ENCODE measurements at places on chromosomes 4 and X.

GRCh38 chrX:21479695-21480270 is 105.6 kb downstream of the CNKSR2 start:
- no peak for DNase-seq

GRCh38 chr4:176340871-176341685 is 21.3 kb downstream of the SPCS3 start:
- no peak for DNase-seq

- no peak for DNase-seq
Observed at GRCh38 chrX:68299898-68300297, 133.4 kb downstream of the OPHN1 start.

DNA sequence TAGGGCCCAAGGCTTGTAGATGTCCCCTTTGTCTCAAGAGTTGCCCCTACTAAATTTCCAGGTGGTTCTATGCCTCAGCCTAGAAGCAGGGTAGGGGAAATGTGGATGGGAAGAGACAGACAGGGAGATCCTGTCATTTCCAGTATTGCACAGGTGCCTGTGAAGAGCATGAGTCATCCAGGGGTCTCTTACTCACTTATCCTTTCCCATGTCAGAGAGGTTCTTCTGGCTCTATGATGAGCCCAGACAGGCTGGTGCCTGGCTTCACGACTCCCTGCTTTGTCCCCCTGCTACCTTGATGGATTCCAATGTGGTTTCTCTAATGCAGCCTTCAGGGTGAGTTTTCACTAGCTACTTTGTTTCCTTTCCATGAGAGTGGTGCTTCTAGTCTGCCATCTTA is 35.2 kb upstream of the DDX60 start:
- no peak for DNase-seq

- no peak for DNase-seq
Observed at GRCh38 chrX:12240491-12240890, 102.2 kb downstream of the FRMPD4 start.

- no peak for DNase-seq
Observed at GRCh38 chr4:164012396-164013027, 518.0 kb downstream of the TMA16 start.

DNA sequence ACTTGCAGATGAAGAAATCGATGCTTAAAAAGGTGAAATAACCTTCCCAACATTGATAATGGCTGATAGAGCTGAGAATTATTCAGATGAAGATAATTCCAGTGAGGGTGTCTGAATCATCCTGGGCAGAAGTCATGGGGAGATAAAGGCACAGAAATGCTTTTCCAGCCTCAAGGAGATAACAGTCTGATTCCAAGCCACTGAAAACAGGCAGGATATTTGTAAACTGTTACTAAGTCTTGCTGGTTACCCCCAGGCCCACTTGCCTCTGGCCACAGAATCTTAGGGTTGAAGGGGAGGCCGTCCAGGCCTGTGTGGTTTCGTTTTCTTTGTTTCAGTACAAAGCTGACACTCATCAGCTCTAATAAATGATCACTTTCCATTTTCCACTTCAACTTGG is 158.5 kb downstream of the SH3KBP1 start:
- no peak for DNase-seq

DNA sequence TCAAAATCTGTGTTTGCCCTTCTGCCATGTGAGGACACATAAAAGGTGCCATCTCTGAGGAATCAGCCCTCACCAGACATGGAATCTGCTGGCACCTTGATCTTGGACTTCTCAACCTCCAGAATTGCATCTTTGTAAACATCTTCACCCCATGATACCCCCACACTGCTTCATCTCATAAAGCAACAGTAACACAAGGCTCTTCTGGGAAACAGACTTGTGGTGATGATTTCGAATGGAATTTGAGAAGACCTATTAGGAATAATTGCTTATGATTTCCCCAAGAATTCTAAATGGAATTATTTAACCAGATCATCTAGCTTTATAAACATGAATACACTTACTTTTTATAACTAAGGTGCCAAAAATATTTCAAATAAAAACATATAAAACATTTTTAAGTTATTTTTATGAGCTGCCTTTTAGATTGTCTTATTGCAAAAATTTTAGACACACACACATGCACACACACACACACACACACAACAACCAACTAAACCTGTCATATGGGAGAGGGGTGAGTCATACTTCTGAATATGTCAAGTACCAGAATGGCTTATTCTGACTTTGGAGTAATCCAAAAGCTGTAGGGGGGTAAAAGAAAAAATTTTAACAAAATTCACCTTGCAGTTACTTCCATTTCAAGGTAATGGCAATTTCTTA is 82.0 kb downstream of the USP46 start:
- no peak for DNase-seq

- DNase-seq, result no peak
Observed at GRCh38 chr4:179145746-179146525, 1703.7 kb upstream of the AGA start.

- no peak for DNase-seq
Observed at GRCh38 chr4:2646396-2647149, 109.6 kb downstream of the TNIP2 start.

- DNase-seq, result no peak
Observed at GRCh38 chr4:68180849-68181526, 51.3 kb upstream of the TMPRSS11F start.

DNA sequence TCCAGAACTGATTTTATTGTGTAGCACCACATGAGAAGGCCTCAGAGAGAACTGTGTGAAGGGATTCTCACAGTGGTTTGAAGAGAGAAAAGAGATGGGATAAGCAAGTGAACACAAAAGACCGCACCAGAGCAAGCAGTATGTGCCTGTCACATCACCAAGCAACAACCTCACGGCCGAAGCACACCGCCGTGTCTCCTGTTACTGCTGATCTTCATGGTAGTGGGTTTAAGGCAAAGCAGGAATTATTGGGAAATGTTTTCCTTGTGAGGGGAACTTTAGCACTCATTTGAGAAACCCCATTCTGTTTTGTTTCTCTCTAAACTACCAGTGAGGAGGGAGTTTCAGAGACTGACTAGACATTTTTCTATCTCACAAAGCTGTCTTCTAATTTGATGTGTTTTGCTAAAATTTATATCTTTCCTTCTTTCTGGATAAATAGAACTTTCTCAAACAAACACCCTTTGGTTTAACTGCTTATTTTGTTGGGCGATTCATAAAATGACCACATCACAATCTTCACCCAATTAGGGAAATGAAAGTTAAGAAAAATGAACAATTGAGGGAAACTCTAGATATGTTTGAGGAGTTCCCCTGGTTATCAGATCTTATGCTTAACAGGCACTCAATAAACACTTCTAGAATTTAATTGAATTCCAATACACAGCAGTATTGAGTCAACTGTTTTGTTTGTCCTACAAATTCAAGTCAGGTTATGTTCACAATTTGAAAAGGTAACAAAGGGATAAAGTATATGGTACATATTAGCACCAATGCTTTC is 16.5 kb downstream of the SH3KBP1 start:
- DNase-seq, result no peak

DNA sequence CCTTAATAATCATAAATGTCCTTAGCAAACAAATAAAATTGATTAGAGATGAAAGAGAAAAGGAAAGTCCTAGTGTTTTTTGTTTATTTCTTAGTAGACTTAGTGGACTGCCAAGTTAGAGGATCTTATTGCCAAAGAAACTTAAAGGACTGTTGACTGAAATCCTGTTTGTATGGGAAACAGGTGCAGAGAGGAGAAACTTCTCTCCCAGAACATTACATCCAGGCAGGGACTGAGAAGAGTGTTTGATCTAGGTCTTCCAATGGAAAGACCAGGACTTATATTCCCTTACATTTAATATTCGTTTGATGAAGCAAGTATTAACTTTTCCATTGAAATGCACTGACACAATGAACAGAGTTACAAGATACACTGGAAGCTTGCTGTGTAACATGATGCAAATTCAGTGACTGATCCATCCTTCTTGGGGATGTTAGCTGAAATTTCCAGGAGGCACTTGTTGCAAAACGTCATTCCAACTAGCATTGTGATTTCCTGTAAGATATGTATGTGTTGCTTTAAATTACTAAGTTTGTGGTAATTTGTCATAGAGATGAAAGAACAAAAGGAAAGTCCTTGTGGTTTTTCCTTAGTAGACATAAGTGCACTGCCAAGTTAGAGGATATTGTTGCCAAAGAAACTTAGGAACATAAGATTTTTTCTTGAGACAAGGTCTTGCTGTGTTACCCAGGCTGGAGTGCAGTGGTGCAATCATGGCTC is 505.6 kb downstream of the STIM2 start:
- no peak for DNase-seq

DNA sequence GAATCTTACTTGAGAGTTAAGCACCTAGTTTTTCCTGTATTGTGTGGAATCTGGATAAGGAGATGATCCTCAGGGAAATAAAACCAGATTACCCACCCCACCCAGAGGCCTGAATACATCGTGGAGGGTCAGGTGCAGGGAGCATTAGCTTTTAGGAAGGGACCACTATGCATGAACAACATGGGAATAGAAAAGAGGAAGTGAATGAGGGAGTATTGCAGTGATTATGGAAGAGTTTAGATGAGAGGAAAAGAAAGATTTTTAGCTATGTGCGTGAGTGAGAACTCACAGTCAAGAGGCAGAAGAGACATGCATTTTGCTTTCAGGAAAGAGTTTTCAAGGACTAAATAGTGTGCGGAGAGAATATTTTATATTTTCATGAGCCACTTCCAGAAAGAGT is 222.3 kb upstream of the S100G start:
- DNase-seq, result no peak

DNA sequence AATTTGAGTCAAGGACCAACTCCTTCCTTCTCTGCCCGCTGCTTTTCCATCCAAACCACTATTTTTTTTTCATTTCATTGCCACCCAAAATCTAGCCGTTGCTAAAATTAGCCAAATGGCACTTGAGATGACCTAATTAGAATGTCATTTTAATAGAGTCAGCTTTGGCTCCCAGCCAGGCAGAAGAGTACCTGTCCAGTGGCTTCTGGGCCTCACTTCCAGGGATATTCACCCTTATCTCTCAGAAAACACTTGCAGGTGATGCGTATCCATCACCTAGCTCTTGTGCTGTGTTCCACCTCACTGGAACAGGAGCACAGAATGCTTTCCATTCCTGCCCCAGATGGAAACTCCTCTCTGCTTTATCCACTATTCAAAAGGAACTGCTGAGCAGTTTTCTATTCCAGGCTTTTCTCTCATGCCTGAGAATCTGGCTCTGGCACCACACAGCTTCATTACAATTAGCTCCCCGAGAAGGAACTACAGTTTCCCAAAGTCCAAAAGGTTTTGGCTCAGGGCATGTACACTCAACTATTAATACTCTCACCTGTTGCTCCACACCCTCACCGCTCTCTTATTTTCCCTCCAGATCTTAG is 18.5 kb downstream of the MAGEA9B start:
- DNase-seq, result no peak

GRCh38 chr4:17688011-17688441 is 73.6 kb downstream of the MED28 start:
- DNase-seq, result no peak

DNA sequence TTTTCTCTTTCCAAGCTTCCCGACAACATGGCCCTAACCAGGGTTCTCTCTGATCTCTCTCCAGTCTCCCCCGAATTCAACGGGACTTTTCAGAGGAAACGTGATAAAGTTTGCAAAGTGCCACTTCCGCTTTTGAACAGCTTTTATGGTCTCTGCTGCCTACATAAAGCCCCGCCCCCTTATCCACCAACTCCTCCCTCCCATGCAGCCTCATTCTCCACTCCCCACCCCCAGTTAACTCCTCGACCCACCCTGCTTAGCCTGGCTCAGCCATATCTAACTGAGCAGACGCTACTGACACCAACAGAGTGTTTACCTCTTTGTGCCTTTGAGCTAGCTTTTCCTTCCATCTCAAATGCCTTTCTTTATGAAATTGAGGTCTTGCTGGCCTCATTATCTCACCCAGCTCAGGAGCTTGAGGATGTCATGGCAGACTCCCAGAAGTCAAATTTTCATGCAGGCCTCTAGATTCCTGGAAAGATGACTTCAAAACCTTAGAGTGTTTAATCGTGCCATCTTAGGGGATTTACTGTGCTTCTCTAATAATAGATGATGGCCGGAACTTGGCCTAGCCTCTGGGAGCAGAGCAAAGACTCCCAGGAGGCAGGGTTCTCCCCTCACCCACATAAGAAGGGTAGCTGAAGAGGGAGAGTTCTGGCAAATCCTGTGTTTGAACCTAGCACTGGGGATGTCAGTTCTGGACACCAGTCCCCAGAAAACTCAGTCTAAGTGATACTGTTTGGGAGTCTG is 606.0 kb downstream of the BCOR start:
- DNase-seq, result no peak

DNA sequence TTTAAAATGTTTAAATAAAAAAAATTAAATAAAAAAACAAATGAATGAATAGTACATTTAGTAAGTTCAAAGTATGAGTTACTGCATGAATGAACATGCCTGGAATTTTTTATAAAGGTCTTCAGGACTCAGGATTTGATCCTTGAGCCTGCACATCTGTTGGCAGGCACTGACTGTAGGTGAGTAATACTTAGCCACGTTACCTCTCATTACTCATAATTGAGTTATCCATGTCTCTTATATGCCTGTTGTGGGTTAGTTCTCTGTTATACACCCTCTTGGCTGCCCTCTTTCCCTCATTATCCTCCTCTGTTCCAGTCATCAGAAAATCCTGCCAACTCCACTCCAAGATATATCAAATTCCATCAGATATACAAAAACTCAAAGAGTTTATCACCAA is 276.0 kb downstream of the FBXW7 start:
- no peak for DNase-seq

DNA sequence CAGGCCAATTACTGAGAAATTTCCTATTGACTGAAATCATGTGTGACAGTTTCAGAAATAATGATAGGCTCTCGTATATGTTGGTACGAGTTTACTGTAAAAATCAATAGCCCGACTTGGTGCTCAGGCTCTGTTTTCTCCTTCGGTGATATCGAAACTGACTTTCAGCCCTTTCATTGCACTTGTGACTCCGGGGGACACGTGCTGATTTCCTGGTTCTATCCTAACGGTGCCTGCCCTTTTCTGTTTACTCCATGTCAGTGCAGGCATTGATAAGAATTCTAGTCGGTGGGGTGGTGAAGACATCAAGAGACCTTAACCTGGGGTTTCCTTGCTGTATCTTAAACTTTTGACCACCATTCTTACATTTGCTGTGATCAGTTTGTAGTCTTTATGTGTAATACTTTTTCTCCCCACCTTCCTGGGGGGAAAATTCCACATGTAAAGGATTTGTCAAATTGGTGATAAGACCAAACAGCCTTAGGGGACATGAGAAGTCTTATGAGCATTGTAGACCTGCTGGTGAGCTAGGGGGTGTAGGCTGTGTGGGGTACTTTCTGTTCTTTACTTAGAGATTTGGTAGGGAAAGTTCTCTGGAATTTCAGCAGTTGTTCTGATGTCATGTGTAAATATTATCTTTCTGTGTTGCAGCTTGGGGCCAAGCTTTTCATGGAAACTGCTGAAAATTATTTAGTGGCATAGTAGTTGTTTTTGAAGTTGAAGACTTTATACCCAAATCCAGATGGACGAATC is 52.7 kb downstream of the TMEM131L start:
- no peak for DNase-seq

GRCh38 chr4:133559987-133560386 is 410.9 kb downstream of the PCDH10 start:
- no peak for DNase-seq

Measured in stimulated activated CD8-positive, alpha-beta memory T cell treated with anti-CD3 and anti-CD28 coated beads, Interleukin-15, amount 100 ng/mL, for 24 hours (primary cell).